ENCODE measurements at places on chromosomes 11 and 22.

DNA sequence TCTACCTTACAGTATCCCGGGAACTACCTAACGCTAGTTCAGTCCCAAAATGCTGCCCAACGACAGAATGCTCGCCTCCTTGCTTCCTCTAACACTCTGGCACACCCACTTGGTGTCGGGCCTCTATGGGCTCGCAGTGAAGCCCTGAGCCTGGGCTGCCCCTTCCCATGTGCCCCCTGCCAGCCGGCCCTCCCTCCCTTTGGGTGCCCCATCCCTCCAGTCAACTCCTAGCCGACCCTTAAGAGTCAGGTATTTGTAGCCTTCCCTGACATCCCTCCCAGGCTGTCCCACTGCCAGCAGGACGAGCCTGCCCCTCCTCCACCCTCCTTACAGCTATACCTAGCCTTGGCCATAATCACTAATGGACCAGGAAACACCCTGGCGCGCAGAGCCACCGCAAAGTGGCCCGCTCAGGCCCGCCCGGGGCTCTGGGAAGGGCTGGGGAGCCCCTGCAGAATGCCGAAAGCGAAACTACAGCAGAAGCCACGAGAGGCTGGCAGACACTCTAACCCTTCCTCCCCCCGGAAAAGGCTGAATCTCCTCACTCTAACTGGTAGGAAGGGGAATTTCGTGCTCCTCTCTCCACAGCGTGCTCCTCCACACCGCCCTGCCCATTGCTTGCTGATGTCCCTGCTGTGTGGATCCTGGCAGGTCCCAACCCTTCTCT is 8.2 kb downstream of the CBX7 start:
- peak; percentile 64 for DNase-seq

DNA sequence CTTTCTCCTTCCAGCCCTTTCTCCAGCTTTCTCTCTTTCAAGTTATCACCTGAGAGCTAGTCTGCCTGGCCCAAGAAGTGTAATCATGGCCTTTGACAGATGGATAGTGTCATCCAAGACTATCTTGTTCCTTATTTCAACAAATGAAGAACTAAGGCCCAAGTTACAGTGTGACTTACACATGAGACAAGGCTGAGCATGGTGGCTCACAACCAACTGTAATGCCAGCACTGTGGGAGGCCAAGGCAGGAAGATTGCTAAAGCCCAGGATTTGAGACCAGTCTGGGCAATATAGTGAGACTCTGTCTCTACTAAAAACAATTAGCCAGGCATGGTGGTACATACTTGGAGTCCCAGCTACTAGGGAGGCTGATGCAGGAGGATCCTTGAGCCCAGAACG is 3.7 kb upstream of the RANGAP1 start:
- no peak for DNase-seq

- DNase-seq, result no peak
Observed at GRCh38 chr11:128896356-128896755, 5.2 kb downstream of the KCNJ5 start.

DNA sequence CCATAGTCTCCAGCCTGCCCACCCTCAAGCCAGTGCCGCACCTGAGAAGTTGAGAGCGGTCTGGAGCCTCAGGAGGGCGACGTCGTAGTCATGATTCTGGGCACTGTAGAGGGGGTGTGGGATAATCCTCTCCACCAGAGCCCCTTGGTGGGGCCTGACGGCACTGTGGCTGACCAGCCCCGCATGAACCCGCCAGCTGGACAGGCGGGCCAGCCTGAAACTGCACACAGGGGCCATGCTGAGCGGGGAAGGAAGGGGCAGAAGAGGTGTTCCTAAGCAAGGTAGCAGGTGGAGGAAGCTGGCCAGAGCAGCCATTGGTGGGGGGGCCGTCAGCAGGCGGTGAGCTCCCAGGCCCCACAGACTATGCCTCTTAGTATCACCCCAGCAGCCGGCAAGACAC is 13.1 kb downstream of the TMPRSS5 start:
- DNase-seq, result no peak

- peak; percentile 29 for DNase-seq
Observed at GRCh38 chr22:29710922-29711593, 8.7 kb upstream of the CABP7 start.

DNA sequence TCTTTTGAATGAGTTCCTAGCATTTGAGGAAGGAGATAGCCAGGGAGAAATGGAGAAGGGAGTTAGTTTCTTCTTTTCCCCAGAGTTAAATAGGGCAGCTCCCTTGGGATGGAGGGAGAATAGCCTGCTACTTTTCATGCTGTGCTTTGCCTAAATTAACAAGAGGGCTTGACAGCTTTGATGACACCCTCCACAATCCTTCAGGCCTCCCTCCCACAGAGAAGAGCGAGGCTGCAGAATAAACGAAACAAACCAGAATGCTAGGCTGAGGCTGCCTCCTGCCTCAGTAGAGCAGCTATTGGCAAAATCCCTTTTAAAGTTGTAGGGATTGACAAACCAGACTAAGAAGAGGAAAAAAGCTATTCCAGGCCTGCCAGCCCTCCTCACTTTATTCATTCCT is 94.6 kb downstream of the C11orf58 start:
- DNase-seq, result no peak

- no peak for DNase-seq
Observed at GRCh38 chr11:126072141-126072741, 9.6 kb upstream of the CDON start.

DNA sequence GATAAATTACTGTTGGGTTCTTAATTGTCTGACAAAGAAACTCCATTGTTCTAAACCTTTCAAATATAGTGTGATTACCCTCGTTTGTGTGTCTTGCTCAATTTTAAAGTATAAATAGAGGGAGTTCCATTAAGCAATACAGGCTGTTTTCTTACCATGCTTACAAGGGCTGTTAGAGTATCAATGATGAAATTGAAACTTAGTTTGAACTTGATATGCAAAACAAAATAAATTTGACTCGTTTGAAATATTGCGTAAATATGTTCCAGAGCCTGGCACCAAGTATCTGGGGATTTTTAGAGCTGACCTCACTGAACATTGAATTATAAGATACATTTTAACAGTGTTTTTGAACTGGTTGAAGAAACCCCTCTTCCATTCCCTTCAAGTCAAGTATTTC is 31.7 kb downstream of the TEAD1 start:
- DNase-seq, result no peak

DNA sequence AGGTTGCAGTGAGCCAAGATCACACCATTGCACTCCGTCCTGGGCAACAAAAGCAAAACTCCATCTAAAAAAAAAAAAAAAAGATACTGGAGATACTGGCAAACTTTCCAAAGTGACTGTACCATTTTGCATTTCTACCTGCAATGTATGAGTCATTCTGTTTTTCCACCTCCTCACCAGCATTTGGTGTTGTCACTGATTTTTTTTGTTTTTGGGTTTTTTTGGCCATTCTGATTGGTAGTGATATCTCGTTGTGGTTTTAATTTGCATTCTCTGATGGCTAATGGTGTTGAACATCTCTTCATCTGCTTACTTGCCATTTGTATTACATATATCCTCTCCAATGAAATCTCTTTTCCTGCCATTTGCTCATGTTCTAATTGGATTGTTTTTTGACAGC is 12.0 kb upstream of the RBX1 start:
- no peak for DNase-seq

DNA sequence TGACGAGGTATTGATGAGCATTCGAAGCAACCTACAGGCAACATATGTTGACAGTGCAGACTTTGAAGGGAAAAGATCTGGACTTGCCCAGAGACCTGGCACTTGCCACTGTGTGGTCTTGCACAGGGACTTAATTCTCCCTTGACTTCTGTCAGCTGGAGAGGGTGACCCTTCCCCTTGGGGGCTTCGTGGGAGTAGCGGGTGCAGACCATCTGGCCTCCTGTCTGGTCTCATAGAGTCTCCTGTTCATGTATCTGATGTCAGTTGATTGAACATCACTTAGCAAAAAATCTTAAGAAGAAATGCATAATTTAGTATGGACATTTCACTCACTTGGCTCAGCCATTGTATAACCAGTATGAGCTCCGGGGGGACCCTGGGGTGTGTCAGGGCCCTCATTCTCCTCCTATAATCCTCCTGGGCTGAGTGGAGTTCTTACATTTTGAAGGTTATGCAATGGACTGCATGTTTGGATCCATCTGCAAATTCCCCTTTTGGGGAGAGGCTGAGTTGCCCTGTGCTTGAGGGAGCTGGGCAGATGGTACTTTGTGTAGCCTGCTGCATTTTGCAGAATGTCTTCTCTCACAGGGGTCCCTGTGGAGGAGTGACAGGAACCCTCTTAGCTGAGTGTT is 13.0 kb downstream of the BCR start:
- DNase-seq, result no peak

DNA sequence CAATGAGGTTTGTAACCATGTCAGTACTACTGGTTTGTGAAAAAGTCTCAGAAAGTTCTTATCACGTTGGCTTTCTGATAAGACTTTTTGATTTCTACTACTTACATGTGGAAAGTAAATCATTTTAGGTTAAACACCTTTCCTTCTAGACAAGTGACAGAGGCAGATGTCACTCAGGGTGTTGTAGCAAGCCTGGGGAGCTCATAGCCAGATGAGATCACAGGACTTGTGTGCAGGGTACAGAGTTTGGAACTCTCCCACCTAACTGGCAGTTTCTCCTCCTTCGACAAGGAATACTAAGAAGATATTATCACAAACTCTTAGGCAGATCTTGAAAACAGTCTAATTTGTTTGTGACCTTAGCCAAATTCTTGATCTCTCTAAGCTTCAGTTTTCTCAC is 49.4 kb upstream of the PICALM start:
- no peak for DNase-seq

DNA sequence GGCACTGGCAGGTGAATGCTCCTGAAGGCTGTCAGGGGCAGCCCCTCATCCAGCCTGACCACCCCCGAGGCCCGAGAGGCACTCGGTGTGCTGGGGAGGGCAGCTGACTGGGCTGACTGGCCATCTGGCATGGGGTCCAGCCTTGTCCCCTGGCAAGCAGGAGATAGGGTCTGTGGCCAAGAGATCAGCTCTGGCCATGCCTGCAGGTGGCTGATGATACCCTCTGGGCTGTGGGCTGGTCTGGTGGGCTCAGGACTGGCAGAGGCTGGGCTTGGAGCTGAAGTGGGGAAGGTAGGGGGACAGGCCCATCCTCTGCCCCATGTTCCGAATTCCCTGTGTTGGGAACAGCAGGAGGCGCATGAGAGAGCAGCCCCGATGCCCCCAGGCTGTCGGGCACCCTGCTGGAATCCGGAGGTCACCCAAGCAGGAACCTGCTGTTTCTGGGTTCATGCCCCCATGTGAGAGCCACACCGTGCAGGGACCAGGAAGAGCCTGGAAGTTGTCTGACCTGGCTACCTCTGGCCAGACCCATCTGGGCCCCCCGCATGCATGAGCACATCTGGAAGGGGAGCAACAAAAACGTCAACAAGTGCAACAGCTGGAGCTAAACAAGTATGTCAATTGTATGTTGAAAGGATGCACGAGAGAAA is 527.0 kb downstream of the TBC1D22A start:
- DNase-seq, result no peak

GRCh38 chr11:93727985-93728791 is 13.1 kb downstream of the TAF1D start:
- DNase-seq, result no peak

GRCh38 chr11:65055538-65055937 is 2.8 kb downstream of the NAALADL1 start:
- no peak for DNase-seq

DNA sequence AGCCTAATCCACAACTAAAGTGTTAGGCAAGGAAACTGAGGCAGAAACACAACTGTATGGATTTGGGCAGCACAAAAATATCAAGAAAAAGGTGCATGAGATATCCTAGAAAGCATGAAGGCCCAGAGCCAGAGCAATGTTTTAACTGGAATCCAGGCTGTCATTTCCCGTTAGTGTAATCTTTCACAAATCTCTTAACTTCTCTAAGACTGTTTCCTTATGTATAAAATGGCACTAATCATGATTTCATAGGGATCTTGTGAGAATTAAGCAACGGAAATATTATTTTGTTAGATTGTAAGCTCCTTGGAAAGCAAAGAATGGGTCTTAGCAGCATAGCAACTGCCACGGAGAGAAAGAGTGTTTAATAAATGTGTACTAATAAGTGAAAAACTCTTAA is 14.7 kb upstream of the SYTL2 start:
- no peak for DNase-seq

DNA sequence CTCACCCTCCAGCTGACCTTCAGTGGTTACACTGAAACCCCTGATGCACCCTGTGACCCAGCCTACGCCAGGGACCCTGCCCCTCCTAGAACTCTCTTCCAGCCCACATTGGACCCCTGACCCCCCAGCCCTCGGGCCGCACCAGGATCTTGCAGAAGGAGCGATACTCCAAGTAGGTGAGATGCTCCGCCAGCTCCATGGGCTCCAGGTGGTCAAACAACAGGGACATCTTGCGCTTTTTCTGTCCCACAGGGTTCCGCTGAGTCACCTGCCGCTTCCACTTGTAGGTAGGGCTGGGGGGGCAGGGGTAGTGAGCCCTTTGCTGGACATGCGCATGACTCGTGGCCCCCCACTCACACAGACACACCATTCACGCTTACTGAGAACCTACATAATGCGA is 4.1 kb downstream of the RASGRP2 start:
- no peak for DNase-seq

DNA sequence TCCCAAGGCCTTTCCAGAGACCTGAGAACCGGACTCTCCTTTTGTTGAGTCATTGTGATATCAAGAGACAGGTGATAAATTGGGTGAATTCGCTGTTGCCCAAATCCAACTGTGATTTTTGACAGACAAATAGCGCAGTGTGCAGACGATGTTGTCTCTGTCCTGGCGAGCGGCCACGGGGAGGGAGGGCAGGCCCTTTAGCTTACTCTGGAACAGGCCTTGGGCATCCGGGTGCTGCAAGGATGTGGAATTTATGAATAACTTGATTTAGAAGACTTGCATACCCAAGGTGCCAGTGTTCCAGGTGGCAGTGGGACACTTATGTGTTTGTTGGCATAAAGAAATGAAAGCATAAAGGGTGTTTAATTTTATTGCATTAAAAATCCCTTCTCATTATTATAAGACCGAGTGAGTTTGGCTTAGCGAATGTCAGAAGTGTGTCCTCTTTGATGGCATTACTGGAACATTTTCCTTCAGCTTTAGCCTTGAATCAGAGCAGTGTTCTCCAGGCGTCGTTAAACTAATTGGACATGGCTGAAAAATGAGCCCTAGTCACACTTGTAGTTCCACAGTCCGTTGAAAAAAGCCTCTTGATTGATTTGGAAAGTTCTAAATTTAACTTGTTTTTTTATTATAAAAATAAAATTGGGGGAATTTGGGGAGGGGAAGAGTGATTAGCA is 9.4 kb downstream of the LDLRAD3 start:
- no peak for DNase-seq

DNA sequence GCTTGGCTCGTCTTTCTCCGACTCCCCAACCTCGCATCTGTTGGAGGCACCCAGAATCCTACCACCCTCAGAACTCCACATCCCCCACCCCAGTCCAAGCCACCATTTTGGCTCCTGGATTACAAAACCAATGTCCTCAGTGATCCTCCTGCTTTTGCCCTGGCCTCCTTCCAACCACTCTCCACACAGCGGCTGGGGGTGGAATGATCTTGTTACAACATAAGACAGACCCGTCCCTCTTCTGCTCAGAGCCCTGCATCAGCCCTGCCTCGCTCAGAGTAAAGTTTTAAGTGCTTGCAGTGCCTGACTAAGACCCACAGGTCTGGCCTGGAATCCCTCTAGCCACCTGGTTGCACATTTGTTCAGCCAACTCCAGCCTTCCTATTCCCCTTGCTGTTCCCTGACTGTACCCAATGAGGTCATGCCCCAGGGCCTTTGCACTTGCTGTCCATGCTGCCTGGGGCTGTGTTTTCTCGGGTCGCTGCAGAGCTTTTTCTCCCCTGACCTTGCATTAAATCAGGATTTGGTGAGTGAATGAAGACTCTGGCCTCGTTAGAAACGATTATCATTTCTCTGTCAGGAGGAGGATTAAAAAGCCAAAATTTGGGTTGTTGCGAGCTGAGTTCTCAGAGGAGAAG is 67.3 kb downstream of the IGF2 start:
- no peak for DNase-seq

- peak; percentile 70 for DNase-seq
Observed at GRCh38 chr22:28799606-28800307, 612 bp downstream of the XBP1 start.

Measured in colonic mucosa (tissue), 4 donors.